RPMI7951 (cell line): ENCODE measurements at places on chromosomes 6 and 20.

- peak; percentile 33 for DNase-seq
Observed at GRCh38 chr6:46255528-46255927, 84.7 kb upstream of the ENPP5 start.

DNA sequence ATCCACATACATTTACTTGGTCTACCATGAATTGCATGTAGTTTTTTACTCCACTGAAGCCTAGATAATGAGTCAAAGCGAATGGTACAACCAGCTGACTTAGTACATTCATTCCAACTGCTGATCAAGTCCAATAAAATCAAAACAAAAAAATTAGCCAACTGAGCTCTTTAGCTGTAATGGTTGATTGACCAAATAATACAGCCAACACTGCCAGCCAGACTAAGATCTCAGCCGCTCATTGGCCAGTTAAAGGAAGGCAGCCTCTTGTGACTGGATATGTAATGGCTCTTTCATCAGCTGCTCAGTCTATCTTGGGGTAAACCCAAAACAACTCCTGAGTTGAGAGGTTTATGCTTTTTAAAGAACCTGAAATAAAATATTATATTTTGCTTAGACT lies 204.3 kb upstream of the RSPO3 start:
- DNase-seq: no peak

GRCh38 chr20:1336699-1337367 lies 7.9 kb upstream of the SDCBP2 start:
- no peak for DNase-seq

- DNase-seq: no peak
Observed at GRCh38 chr6:19714434-19715166, 122.6 kb upstream of the ID4 start.

GRCh38 chr6:115514656-115515055 lies 546.0 kb downstream of the FRK start:
- DNase-seq: peak; percentile 74

DNA sequence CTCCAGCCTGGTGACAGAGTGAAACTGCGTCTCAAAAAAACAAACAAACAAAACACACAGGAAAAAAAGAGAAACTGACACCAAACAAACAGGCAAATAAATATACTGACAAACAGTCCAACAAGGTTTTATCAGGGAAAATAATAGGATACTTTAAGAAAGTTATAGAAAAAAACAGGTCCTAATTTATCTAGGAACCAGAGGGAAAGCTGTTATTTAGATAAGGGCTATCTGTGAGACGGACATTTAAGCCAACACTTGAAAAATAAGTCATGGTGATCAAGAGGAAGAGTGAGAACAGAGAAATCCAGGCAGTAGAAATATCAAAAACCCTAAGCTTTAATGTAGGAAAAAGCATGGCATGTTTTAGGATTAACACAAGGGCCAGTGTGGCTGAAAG lies 68.9 kb downstream of the FAM217A start:
- no peak for DNase-seq

DNA sequence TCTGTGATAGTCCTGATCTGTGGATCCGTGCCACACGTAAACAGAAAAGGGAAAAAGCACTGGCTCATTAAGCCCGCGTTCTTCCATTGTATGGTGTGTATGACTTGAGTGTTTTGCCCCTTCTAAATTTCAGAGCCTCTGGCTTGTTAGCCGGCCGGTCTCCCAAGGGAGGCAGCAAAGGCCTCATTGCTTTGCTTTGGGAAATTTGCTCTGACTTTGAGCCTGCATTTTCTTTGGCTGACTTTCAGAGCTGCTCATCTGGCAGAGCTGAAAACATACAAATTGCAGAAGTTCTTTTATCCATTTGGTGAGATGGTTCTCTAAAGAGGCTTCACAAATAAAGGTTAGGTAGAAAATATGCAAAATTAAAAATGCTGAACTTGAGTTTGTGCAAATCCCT lies 123.0 kb downstream of the UTRN start:
- DNase-seq: no peak

DNA sequence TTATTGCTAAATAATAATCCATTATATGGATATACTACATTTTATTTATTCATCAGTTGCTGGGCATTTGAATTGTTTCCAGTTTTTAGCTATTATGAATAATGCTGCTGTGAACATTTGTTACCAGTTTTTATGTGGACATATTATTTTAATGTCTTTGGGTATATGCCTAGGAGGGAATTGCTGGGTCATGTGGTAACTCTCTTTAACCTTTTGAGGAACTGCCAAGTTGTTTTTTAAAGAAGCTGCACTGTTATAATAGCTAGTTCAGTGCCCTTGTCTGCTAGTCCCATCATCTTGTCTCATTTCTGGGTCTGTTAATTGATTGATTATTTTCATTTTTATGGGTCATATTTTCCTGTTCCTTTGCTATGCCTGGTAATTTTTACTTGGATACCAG lies 56.3 kb downstream of the FOXO3 start:
- DNase-seq: no peak

DNA sequence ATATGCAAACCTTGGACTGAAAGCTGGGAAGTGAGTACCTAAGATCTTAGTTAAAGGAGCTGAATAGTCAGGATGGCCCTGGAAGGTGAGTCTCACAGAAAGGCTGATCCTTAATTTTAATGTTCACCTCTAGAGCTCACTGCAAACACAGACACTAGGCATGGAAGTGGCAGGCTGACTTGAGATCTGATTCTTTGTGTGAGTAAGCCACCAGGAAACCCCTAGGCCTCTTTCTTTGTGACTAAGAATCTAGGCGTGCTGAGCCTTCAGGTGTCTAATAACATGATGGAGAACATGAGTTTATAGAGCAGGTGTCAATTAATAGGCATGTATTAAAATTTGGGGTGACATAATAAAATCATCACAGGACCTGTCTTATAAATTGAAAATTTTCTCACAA lies 642.2 kb downstream of the EYS start:
- DNase-seq: no peak

DNA sequence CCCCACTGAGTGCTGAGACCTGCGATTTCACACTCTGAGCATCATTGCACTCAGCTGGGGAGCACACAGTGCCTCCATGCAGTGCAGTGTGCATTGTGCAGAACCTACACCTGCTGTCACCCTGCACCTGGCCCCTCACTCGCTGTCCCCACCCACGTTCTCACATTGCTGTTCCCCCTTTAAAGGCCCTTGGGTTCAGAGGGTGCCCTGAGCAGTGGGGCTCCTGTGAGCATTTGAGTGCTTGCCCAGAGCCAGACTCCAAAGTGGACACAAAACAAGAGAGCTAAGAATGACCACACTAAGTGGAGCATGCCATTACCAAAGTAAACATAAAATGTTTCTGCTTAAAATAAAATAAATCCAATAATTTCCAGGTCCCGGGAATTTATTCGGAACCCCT lies 131.0 kb upstream of the CST7 start:
- no peak for DNase-seq

DNA sequence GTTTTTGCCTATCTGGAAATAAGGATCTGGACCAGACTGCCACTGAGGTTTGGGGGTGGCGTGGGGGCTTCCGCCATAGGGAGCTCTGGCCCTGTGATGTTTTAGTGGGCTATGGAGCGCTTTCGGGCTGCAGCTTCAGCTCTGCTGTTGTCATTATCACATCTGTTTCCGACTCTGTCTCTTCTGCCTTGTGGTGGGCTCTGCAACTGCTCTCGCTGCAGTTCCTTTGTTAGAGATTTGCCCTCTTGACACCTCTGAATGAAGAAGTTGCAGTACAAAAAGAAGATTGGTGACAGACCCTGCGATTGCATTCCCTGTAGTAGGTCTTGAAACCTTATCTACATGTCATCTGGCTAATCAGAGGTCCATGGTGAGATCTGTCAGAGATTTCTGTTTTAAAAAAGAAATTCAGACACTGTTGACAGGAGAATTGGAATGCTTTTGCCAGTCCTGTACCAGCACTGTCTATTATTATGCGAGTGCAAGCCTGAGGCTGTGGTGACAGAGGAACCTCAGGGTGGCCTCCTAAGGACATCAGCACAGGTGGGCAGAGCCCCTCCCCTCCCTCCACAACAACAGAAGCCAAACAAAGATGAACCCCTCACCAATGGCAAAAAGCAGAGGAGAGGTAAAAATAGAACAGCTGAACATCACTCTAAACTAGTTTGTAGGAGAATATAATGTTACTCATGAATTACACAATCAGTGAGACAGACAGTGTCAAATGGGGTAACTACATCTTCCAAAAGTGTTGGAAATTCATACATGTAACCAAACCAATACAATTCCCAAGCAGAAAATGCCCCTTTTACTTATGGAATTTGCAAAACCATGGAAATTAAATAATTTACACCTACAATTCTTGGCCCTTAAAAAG lies 63.5 kb upstream of the DEFB112 start:
- DNase-seq: no peak

DNA sequence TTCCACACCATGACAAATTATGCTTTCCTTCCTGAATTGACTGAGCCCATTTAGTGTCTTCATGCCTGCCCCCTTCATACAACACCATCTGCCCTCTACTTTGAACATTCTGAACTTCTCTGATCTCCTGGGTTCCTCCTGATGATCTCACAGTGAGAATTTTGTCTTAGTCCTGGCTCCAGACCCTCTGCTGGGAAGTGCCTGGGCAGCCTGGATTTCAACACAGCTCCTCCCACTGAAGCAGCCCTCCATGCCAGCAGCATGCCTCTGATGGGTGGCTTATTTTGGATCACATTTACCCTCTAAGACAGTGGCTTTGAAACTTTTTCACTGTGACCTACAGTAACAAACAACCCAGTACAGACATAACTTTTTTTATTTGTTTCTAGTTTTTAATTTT lies 41.5 kb downstream of the DSE start:
- no peak for DNase-seq

- no peak for DNase-seq
Observed at GRCh38 chr6:57104336-57104735, 14.3 kb downstream of the ZNF451 start.

- no peak for DNase-seq
Observed at GRCh38 chr6:16318953-16319720, 80.8 kb downstream of the GMPR start.

DNA sequence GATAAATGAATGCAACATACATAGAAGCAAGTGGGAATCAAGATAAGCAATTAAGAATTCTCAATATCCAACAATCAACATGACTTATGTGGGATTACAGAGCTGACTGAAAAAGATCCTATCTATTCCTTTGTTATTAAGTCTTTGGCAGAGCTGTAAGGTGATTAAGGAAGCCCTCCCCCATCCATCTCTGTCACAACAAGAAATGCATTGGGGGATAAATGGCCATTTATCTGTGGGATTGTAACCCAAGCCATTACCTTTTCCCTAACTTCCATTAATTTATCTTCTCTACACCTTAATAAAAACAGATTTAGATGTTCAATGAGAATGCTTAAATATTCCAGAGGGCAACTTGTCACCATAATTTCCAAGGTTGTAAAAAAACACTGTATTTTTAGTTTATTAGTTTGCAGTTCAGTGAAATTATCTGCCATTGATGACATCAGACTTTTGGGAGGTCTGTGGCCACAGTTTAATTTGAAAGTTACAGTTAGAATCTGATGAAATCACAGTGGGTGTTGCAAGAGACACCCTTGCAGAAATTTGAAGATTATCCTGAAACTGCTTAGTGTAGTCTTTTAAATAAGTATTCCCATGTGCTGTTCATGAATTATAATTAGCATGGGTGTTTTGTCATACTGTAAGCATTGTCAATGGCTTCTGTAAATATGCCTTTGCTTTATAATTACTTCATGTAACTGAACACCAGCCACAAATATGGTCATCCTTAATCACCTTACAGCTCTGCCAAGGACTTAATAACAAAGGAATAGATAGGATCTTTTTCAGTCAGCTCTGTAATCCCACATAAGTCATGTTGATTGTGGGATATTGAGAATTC lies 49.4 kb upstream of the FYN start:
- peak; percentile 20 for DNase-seq

DNA sequence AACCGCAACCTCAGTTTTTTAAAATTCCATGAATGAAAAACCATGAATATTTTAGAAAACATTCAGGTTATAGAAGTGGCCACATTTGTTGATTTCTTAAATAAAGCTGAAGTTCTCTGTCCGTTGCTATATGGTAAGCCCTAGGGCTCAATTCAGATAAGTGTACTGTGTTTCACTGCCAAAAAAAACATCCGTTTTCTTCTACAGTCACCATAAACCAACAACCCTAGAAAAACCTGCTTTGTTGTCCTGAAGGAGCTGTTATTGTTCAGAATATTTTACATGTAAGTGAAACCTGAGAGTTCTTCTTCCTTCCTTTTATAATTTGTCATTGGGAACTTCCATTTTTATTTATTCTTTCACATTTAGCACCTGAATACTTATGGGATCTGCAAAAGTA lies 274.1 kb downstream of the TFAP2A start:
- peak; percentile 74 for DNase-seq

GRCh38 chr20:46987001-46987400 lies 92.4 kb downstream of the EYA2 start:
- no peak for DNase-seq

DNA sequence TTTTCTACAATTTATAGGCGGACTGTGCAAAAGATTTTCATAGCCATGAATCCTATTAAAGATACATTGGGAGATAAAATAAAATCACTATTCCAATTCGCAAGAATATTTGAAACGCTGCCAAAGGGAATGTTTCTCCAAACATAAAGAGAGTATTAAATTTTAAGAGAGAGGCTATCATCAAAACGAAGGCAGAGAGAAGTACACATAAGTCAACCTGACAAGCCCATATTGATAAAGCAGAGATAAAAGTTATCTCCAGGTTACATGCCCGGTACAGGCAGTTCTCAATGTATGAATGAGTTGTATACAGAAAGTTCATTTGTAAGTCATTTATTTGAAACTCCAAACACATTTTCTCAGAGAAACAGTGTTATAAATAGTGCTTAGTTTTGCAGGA lies 193.1 kb downstream of the ATXN1 start:
- no peak for DNase-seq

GRCh38 chr6:292506-293192 lies 362 bp downstream of the DUSP22 start:
- peak; percentile 51 for DNase-seq

DNA sequence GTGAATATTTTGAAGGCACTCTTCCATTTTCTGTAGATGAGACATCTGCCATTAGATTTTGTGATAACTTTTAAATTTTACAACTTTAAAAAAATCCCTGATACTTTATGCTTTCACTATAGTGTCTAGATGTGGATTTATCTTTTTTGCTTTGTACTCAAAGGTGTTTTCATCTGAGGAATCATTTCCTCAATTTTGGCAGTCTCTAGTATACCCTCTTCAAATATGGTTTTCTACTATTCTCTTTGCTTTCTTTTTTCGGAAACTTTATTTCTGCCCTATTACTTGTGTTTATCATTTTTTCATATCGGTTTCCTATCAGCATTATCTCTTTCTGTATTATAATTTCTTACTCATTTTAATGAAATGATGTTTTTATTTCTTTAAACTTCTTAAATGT lies 62.2 kb downstream of the SLX4IP start:
- DNase-seq: no peak

GRCh38 chr6:146149770-146150169 lies 120.9 kb downstream of the GRM1 start:
- DNase-seq: no peak
